Activated CD4-positive, alpha-beta memory T cell treated with anti-CD3 and anti-CD28 coated beads for 36 hours (primary cell): ENCODE measurements at places on chromosomes 5 and 9. TPM values are rescaled to one million over a fixed set of nuclear protein-coding genes. Genes with fewer than 3 reads are reported as not detected.
A peak's percentile ranks its signal among the peaks of the same experiment; 100 is the strongest.

The NUTM2G gene
- total RNA-seq: not detected

The SLC27A6 gene
- not detected for total RNA-seq

The SOX30 gene
- 0.65 TPM for total RNA-seq

The NRARP gene
- 0.82 TPM for total RNA-seq

The PCDHGA2 gene
- total RNA-seq: not detected

The QRFP gene
- not detected for total RNA-seq

The RANBP17 gene
- total RNA-seq: not detected

DNA sequence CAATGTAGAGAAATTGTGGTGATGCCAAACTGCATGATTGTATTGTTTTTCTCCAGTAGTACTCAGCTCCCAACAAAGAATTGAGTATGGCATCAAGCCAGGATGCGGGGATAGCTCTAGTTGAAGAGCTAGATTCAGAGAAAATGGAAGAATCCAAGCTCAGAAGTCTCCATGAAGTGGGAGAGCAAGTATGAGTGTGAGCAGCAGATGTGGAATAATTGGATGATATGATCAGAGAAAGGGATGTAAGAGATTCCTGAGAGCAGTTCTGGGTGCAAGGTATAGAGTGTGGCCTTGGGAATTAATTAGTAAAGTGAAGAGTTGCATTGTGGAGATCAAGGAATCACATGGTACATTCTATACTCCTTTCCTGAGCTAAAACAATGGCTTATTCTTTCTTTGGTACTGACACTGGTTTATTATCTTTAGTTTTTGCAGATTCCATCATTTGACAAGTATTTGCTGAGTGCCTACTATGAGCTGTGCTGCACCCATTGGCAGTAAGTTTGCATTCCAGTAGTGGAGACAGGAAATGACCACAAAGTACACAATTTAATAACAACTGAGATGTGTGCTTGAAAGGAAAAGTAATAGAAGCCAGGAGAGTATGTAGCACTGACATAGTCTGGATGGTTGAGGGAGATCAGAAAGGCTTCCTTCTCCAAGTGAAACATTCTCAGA lies 177.1 kb downstream of the CPLANE1 start:
- no peak overlapping the region for H3K4me3 ChIP-seq
- H3K27ac ChIP-seq: no peak overlapping the region
- DNase-seq: no peak

DNA sequence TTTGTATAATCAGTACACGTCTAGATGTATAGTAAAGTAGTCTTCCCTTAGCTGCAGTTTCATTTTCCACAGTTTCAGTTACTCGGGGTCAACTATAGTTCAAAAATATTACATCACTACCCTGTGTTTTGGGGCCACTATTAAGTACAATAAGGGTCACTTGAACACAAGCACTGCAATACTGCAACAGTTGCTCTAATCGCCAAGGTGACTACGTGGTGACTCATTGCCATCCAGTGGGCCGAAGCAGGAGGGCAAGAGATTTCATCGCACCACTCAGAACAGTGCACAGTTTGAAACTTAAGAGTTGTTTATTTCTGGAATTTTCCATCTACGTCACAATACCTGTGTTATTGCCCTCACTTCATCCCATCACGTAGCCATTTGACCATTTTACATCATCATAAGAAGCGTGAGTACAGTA lies at the start of gene ARL14EPL:
Gene ARL14EPL, plus strand, starts transcription at position 379 of the 424 bp plus-strand sequence. CDS start 18,994 bp downstream, outside the sequence.
- H3K4me3 ChIP-seq: no peak within 1 kb of the TSS
- peaks cover 18% of the 10 kb centered on the region for H3K27me3 ChIP-seq
- H3K36me3 ChIP-seq: no peaks in the 10 kb centered on the region
- H3K27ac ChIP-seq: no peak within 1 kb of the TSS

GRCh38 chr5:110561510-110561909 lies 165.0 kb downstream of the TMEM232 start:
- no peak overlapping the region for H3K27ac ChIP-seq
- H3K36me3 ChIP-seq: no peaks in the 10 kb centered on the region
- H3K4me3 ChIP-seq: no peak overlapping the region
- DNase-seq: no peak
- H3K4me1 ChIP-seq: no peaks in the 10 kb centered on the region
- peaks cover 6% of the 10 kb centered on the region for H3K27me3 ChIP-seq

DNA sequence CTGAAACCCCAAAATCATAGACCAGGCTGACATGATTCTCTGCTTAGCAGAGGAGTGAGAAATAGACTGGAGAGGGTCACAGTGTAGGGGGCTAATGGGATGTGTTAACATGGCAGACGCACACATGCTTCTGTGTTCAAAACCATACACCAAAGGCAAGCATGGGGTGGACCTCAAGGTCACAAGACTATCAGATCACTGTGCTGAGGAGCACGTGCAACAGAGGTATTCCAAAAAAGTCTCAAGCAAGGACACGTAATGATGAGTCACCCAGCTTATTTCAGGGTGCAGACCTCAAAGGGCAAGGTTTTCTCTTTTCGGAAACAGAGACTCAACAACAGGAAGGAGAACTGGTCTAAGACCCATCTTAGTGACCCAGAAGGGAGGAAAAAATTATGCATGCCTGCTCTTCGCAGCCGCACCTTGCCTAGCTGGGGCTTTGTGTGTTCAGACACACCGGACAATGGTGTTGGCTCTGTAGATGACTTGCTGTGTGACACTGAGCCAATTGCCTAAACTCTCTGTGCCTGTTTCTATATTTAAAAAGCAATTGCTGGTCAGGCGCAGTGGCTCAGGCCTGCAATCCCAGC lies 20.3 kb downstream of the WHRN start:
- H3K4me1 ChIP-seq: peaks cover 33% of the 10 kb centered on the region
- H3K27ac ChIP-seq: peak overlapping the region; percentile 81
- peak; percentile 77 for DNase-seq
- H3K27me3 ChIP-seq: no peaks in the 10 kb centered on the region
- no peak overlapping the region for H3K4me3 ChIP-seq

DNA sequence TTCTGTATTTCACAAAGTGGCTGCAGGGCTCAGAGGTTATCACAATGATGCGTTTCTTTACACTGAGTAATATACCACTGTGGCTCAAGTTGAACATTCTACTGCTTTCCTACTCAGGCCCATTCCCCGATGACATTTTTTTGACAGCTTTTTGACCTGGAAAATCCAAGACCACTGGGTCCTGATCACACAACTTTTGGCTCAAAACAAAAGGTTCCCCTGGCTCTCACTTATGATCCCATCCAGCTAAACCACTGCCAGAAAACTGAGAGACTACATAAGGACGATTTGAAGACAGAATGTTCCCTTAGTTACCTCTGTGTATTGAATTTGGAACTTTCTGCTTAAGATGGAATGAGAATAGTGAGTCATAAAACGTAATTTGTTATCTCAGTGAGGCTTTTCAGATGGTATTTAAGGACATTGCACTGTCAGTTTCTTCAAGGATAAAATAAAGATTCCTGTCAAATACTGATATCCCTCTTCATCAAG lies 78.0 kb upstream of the FBXL7 start:
- H3K27ac ChIP-seq: no peak overlapping the region
- no peak for DNase-seq
- no peak overlapping the region for H3K4me3 ChIP-seq
- no peaks in the 10 kb centered on the region for H3K27me3 ChIP-seq
- H3K36me3 ChIP-seq: no peaks in the 10 kb centered on the region
- H3K4me1 ChIP-seq: no peaks in the 10 kb centered on the region

GRCh38 chr5:163916376-163916775 lies 411.0 kb downstream of the MAT2B start:
- H3K4me1 ChIP-seq: no peaks in the 10 kb centered on the region
- H3K27ac ChIP-seq: no peak overlapping the region
- no peak overlapping the region for H3K4me3 ChIP-seq
- no peak for DNase-seq
- H3K27me3 ChIP-seq: no peaks in the 10 kb centered on the region

- no peaks in the 10 kb centered on the region for H3K4me1 ChIP-seq
- peaks cover 5% of the 10 kb centered on the region for H3K27me3 ChIP-seq
- no peak overlapping the region for H3K27ac ChIP-seq
- no peaks in the 10 kb centered on the region for H3K36me3 ChIP-seq
- DNase-seq: no peak
Measured at GRCh38 chr5:41503860-41504259, 6.5 kb downstream of the PLCXD3 start.

DNA sequence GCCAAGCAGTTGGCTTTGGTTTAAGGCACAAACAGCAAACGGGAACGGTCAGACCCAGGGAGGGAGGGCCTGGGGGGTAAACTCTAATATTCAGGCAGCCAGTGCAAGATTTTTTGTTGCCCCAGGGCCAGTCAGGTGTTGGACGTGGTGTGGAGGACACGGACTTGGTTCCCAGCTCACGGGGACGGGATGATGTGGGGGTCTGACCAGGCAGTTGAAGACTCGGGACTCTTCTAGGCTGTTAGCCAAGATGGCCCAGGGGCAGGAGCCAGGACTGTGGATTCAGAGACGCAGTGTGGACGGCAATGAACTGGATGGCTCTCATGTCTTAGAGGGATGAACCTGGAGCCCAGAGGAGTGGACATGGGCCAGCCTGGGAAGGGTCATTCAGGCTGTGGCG lies 169.2 kb downstream of the C9orf50 start:
- H3K27ac ChIP-seq: no peak overlapping the region
- DNase-seq: no peak
- H3K4me3 ChIP-seq: no peak overlapping the region
- H3K27me3 ChIP-seq: no peaks in the 10 kb centered on the region

DNA sequence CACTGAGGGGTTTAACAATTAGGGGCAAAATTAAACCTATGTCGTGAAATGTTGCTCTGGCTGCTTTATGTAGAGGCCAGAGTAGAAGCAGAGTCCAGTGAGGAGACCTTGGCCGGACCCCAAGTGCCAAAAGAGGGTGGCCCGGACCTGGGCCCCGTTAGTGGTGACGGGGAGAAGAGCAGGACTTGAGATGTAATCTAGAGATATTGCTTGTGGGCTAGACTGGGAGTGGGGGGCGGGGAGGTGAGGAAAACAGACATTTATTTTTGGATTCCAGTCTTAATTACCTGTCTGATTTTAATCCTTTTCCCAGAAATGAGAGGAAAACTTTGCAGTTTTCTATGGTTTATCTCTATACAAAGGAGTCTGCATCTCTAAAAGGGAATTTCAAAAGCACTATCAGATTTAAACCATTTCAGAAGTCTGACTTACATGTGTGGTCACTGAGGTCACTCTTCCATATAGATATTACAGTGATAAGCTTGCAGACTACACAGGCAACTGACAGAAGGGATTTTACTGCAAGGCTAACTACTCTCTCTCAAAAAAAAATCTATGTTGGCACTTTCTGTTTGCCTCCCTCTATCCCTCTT lies 108.1 kb downstream of the MED27 start:
- no peak for DNase-seq
- no peak overlapping the region for H3K4me3 ChIP-seq
- no peaks in the 10 kb centered on the region for H3K4me1 ChIP-seq

- peaks cover 10% of the 10 kb centered on the region for H3K27me3 ChIP-seq
- no peak overlapping the region for H3K27ac ChIP-seq
- H3K4me1 ChIP-seq: no peaks in the 10 kb centered on the region
- no peak overlapping the region for H3K4me3 ChIP-seq
- no peaks in the 10 kb centered on the region for H3K36me3 ChIP-seq
Measured at GRCh38 chr9:95756986-95757385, 118.5 kb upstream of the ERCC6L2 start.

GRCh38 chr9:2874001-2874750 lies 30.3 kb upstream of the PUM3 start:
- peaks cover 14% of the 10 kb centered on the region for H3K27me3 ChIP-seq
- no peak overlapping the region for H3K27ac ChIP-seq

- H3K27ac ChIP-seq: no peak overlapping the region
- no peaks in the 10 kb centered on the region for H3K4me1 ChIP-seq
- no peak overlapping the region for H3K4me3 ChIP-seq
- no peak for DNase-seq
- no peaks in the 10 kb centered on the region for H3K36me3 ChIP-seq
- no peaks in the 10 kb centered on the region for H3K27me3 ChIP-seq
Measured at GRCh38 chr9:21174671-21175070, 8.2 kb upstream of the IFNA21 start.
